ENCODE measurements at places on chromosomes 4 and X.

DNA sequence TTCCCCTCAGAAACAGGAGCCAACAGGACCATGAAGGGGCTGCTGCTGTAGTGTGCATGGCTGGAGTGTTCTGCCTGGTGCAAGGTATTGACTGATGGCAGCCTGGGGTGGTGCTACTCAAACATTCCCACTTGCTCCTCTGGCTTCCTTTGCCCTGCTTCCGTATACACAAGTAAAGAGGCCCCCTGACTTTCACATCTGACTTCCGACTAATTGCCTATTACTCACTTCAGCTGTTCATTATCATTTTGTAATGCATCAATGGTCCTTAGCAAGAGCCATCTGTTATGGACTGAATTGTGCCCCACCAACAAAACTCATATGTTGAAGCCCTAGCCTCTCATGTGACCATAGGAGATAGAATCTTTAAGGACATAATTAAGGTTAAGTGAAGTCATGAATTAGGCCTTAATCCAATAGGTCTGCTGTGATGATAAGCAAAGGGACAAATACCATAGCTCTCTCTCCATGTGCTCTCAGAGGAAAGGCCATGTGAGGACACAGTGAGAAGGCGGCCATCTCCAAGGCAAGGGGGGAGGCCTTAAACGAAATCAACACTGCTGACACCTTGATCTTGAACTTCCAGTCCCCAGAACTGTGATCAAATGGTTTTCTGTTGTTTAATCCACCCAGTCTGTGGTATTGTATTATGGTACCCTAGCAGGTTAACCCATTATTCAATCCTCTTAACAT, 122.5 kb upstream of the CLNK start:
- H3K36me3 ChIP-seq = no peaks in the 10 kb centered on the region
- no peak overlapping the region for H3K4me3 ChIP-seq
- no peak for DNase-seq

DNA sequence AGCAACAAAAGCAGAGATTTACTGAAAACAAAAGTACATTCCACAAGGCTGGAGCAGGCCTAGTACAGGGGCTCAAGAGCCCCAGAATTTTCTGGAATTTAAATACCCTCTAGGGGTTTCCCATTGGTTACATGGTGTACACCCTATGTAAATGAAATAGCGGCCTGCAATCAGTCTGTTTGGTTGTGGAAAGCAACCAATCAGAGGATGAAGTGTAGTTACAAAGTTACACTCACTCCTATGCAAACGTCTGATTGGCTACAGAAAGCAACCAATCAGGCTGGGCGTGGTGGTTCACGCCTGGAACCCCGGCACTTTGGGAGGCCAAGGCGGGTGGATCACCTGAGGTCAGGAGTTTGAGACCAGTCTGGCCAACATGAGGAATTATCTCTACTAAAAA, 13.8 kb upstream of the TXLNG start:
- H3K36me3 ChIP-seq = no peaks in the 10 kb centered on the region
- no peaks in the 10 kb centered on the region for H3K27me3 ChIP-seq
- no peak overlapping the region for H3K27ac ChIP-seq
- no peak overlapping the region for H3K4me3 ChIP-seq
- no peaks in the 10 kb centered on the region for H3K4me1 ChIP-seq

DNA sequence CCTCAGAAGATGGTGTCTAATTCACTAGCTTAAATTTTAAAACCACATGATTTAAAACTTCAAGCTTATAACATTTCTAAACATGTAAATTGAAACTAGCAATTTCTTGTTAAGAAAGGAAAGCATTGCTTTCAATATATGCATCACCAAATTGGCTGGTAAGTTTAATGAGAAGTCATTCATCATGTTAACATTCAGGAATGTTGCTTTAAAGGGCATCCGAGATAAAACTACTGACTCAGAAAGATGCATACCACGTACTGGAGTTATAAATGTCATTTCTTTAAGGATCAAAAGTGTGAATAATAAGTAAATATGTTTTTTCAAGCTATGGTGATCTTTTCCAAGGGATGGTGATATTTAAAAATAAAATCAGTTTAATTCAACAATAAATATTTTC, 83.3 kb upstream of the VCX2 start:
- H3K4me3 ChIP-seq = no peak overlapping the region
- H3K36me3 ChIP-seq = no peaks in the 10 kb centered on the region
- DNase-seq = no peak
- no peaks in the 10 kb centered on the region for H3K4me1 ChIP-seq

- DNase-seq = no peak
- H3K4me3 ChIP-seq = no peak overlapping the region
- H3K27ac ChIP-seq = no peak overlapping the region
- H3K36me3 ChIP-seq = no peaks in the 10 kb centered on the region
- H3K27me3 ChIP-seq = no peaks in the 10 kb centered on the region
Observed at GRCh38 chrX:81110286-81110685, 91.4 kb downstream of the HMGN5 start.

- no peak for DNase-seq
- no peaks in the 10 kb centered on the region for H3K36me3 ChIP-seq
Observed at GRCh38 chr4:153512162-153512852, 46.1 kb downstream of the TMEM131L start.

GRCh38 chr4:22502895-22503814, 12.7 kb downstream of the ADGRA3 start:
- no peaks in the 10 kb centered on the region for H3K27me3 ChIP-seq
- H3K27ac ChIP-seq = no peak overlapping the region
- DNase-seq = no peak
- H3K4me1 ChIP-seq = peaks cover 3% of the 10 kb centered on the region
- no peaks in the 10 kb centered on the region for H3K36me3 ChIP-seq

DNA sequence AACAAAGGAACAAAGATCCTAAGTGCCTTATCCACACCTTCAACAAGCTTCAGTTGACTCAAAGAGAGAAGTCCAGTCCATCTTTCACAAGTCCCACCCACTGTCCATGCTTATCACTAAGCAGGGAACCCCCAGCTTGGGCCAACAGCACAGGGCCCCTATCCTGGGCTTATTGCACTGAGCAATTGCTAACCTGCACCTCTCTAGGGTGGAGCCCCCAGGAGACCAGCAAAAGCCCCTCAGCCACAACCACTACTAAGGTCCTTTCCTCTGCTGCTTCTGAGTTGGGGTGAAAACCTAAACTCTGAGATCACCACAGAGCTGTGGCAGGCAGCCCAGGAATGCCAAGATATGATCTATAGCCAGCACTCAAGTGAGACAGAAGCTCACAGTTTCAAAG, 96.7 kb upstream of the PBDC1 start:
- H3K27ac ChIP-seq = no peak overlapping the region
- no peaks in the 10 kb centered on the region for H3K27me3 ChIP-seq
- DNase-seq = no peak
- H3K4me1 ChIP-seq = no peaks in the 10 kb centered on the region

- no peak overlapping the region for H3K27ac ChIP-seq
- no peak overlapping the region for H3K4me3 ChIP-seq
- H3K36me3 ChIP-seq = no peaks in the 10 kb centered on the region
- H3K27me3 ChIP-seq = no peaks in the 10 kb centered on the region
- no peak for DNase-seq
Observed at GRCh38 chrX:20315140-20315539, 48.4 kb upstream of the RPS6KA3 start.

GRCh38 chrX:19836337-19836736, 51.1 kb downstream of the SH3KBP1 start:
- H3K27me3 ChIP-seq = no peaks in the 10 kb centered on the region
- no peaks in the 10 kb centered on the region for H3K4me1 ChIP-seq
- DNase-seq = no peak
- H3K27ac ChIP-seq = no peak overlapping the region
- no peaks in the 10 kb centered on the region for H3K36me3 ChIP-seq
- no peak overlapping the region for H3K4me3 ChIP-seq

DNA sequence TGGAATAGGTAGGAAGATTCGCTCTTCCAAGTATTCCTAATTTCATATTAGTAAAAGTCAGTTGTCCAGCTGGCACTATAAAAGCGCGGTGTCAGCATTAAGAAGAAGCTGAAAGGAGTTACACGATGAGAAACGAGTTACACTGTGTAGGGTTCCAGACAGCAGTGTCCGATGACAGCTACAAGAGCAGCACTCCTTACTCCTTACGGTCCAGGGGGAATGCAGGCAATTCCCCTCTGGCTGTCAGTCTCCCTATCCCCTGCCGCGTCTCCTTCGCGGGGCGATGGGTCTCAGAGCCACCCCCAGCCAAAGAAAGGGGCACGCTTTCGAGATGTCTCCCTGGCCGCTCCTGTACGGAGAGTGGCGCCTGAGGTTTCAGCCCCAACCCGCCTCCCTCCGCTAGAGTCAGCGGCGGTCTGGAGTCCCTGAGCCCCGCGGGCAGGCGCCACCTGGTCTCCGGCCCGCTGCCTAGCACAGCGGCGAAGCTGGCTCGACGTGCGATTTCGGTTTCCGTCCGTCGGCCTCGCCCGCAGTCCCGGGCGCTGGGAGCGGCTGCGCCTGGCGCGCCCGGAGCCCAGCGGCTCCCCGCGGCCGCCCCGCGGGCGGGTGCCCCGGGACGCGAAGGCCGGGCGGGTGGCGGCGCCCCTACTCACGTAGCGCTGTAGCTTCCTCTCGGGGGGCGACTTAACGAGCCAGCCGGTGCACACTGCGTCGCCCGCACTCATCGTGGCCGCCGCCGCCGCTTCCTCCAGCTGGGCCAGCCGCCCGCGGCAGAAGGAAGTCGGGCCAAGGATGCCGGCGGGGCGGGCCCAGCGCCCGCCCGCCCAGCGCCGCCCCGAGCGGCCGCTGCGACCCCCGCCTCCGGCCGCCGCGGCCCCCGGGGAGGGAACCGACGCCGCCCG, at the start of gene GAB3:
Gene GAB3, minus strand, starts transcription at position 777 of the 902 bp plus-strand sequence. Its CDS starts 52 bp downstream, at position 725.
- H3K27ac ChIP-seq = peak within 1 kb of the TSS; percentile 37
- H3K27me3 ChIP-seq = no peaks in the 10 kb centered on the region
- DNase-seq = peak; percentile 48
- no peaks in the 10 kb centered on the region for H3K4me1 ChIP-seq
- H3K36me3 ChIP-seq = no peaks in the 10 kb centered on the region

GRCh38 chrX:109685656-109686078, 47.4 kb downstream of the ACSL4 start:
- H3K4me1 ChIP-seq = no peaks in the 10 kb centered on the region
- DNase-seq = no peak
- no peak overlapping the region for H3K27ac ChIP-seq
- H3K27me3 ChIP-seq = no peaks in the 10 kb centered on the region
- H3K36me3 ChIP-seq = no peaks in the 10 kb centered on the region

DNA sequence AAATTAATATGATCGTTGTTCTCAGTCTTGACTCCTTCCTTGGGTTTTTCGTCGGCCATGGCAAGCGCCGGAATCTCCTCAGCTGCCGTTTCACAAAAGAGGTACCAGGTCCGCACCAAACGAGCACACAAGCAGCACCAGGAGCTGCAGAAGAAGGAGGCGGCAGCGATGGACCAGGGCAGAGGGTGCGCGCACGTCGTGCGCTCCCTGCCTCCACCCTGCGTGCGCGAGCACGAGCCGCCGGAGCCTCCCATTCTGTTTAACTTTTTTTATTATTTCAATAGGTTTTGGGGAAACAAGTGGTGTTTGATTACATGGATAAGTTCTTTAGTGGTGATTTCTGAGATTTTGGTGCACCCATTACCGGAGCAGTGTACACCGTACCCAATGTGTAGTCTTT, 158.2 kb downstream of the PLS3 start:
- H3K4me3 ChIP-seq = no peak overlapping the region
- H3K4me1 ChIP-seq = no peaks in the 10 kb centered on the region
- no peaks in the 10 kb centered on the region for H3K27me3 ChIP-seq
- DNase-seq = peak; percentile 13

GRCh38 chrX:7082556-7082955, 65.0 kb upstream of the STS start:
- H3K4me1 ChIP-seq = no peaks in the 10 kb centered on the region
- no peak overlapping the region for H3K4me3 ChIP-seq
- no peak overlapping the region for H3K27ac ChIP-seq
- H3K27me3 ChIP-seq = no peaks in the 10 kb centered on the region
- no peak for DNase-seq
- no peaks in the 10 kb centered on the region for H3K36me3 ChIP-seq

DNA sequence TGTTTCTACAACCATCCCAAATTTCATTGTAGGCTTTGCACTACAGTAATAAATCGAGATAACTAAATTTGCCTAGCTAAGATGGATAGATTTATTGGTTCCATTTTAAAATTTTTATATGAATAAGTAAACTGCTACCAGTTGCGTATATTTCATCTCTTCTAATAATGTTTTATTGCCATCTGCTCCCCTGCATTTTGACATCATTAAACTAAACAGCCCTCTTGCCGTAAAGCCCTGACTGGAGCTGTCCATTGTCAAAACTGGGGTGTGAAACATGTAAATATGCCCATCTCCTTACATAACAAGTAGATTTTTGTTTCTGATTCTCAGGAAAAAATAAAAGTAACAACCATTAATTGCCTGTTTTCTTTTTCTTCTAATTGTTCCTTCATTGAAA, 130.8 kb upstream of the BMPR1B start:
- H3K36me3 ChIP-seq = no peaks in the 10 kb centered on the region
- no peak overlapping the region for H3K27ac ChIP-seq
- no peaks in the 10 kb centered on the region for H3K4me1 ChIP-seq
- H3K4me3 ChIP-seq = no peak overlapping the region

- H3K36me3 ChIP-seq = no peaks in the 10 kb centered on the region
- no peaks in the 10 kb centered on the region for H3K27me3 ChIP-seq
- H3K4me1 ChIP-seq = peaks cover 10% of the 10 kb centered on the region
- H3K27ac ChIP-seq = peak overlapping the region; percentile 60
- DNase-seq = peak; percentile 38
Observed at GRCh38 chr4:121070696-121071639, 1.4 kb downstream of the NDNF start.

DNA sequence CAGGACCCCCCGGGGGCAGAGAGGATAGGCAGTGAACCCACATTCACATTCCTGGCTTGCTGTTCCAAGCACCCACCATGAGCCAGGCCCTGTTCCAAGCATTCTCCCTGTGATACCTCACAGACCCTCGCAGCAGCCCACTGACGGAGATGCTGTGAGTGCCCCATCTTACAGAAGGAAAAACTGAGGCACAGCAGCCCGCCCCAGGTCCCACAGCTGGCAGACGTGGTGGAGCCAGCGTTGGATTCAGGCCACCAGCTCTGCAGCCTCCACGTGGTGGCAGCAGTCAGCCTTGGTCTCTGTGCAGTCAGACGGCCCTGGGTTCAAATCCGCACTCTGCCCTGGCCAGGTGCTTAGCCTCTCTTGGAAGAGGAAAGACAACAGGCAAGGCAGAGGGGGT, 16.8 kb downstream of the MAN2B2 start:
- no peaks in the 10 kb centered on the region for H3K27me3 ChIP-seq
- no peak overlapping the region for H3K4me3 ChIP-seq
- H3K36me3 ChIP-seq = no peaks in the 10 kb centered on the region
- no peak overlapping the region for H3K27ac ChIP-seq
- H3K4me1 ChIP-seq = no peaks in the 10 kb centered on the region

Measured in testis (tissue), 5 donors.